ENCODE measurements at places on chromosomes 2 and 18. TPM values are rescaled to one million over a fixed set of nuclear protein-coding genes. Genes with fewer than 3 reads are reported as not detected.

Gene TMEM17
- 0.42 TPM for total RNA-seq

Gene RGPD4
- not detected for total RNA-seq

Gene PCBP1
- total RNA-seq, result 153 TPM

Gene MYO1B
- 74.7 TPM for total RNA-seq

DNA sequence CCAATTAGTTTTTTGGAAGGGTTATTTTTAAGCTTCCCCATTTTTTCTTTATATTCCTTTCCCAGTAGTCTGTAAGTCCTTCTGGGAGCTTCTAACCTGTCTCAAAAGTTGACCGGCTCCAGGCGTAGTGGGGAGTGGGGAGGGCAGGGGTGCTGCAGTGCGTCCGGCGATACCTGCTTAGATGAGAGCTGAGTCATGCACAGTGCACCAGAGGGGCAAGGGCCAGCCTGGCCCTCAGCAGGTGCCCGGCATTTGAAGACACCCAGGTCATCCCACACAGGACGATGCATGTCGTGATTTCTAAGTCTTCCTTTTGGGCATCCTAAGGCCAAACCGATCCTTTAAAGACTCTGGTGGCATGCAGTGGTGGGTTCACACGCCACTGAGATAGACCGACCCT is 73.4 kb downstream of the TPO start:
- DNase-seq, result no peak
- H3K27ac ChIP-seq, result no peak overlapping the region
- H3K4me1 ChIP-seq, result no peaks in the 10 kb centered on the region
- no peaks in the 10 kb centered on the region for H3K27me3 ChIP-seq
- H3K4me3 ChIP-seq, result no peak overlapping the region
- no peaks in the 10 kb centered on the region for H3K36me3 ChIP-seq

- no peak overlapping the region for H3K27ac ChIP-seq
- no peaks in the 10 kb centered on the region for H3K36me3 ChIP-seq
- DNase-seq, result no peak
- peaks cover 7% of the 10 kb centered on the region for H3K4me1 ChIP-seq
Observed at GRCh38 chr2:68282811-68283418, 30.6 kb upstream of the PPP3R1 start.

DNA sequence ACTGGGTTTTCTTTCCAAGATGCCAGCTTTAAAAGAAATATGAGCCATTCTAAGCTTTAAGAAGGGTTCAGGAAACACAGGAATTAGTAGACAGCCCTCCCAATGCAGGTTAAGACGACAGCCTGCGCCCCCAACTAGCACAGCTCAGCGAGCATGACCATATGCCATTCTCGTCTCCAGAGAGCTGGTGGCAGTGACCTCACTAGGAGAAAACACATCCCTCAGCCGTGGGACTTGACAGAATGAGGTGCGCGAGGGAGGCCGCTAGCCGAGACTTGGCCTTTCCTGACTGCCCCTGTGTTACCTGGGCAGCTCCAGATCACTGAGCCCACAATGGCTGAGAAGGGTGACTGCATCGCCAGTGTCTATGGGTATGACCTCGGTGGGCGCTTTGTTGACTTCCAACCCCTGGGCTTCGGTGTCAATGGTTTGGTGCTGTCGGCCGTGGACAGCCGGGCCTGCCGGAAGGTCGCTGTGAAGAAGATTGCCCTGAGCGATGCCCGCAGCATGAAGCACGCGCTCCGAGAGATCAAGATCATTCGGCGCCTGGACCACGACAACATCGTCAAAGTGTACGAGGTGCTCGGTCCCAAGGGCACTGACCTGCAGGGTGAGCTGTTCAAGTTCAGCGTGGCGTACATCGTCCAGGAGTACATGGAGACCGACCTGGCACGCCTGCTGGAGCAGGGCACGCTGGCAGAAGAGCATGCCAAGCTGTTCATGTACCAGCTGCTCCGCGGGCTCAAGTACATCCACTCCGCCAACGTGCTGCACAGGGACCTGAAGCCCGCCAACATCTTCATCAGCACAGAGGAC is 103.9 kb downstream of the MAPK4 start:
- H3K36me3 ChIP-seq, result no peaks in the 10 kb centered on the region
- no peak overlapping the region for H3K4me3 ChIP-seq
- no peaks in the 10 kb centered on the region for H3K27me3 ChIP-seq
- H3K4me1 ChIP-seq, result peaks cover 27% of the 10 kb centered on the region

DNA sequence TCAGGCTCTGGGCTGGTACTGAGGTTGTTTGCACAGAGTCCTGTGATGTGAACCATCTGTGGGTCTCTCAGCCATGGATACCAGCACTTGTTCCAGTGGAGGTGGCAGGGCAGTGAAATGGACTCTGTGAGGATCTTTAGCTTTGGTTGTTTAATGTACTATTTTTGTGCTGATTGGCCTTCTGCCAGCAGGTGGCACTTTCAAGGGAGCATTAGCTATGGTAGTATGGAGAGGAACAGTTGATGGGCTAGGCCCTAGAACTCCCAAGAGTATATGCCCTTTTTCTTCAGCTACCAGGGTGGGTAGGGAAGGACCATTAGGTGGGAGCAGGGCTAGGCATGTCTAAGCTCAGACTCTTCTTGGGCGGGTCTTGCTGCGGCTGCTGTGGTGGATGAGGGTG is 257.0 kb upstream of the GYPC start:
- H3K4me1 ChIP-seq, result no peaks in the 10 kb centered on the region
- no peaks in the 10 kb centered on the region for H3K36me3 ChIP-seq
- DNase-seq, result no peak
- H3K27ac ChIP-seq, result no peak overlapping the region

GRCh38 chr2:91442246-91442905 is 2750.9 kb downstream of the RPIA start:
- H3K36me3 ChIP-seq, result no peaks in the 10 kb centered on the region
- H3K4me1 ChIP-seq, result peaks cover 13% of the 10 kb centered on the region
- peaks cover 17% of the 10 kb centered on the region for H3K27me3 ChIP-seq
- DNase-seq, result no peak
- no peak overlapping the region for H3K27ac ChIP-seq

GRCh38 chr2:28152585-28153280 is 239.9 kb upstream of the FOSL2 start:
- no peaks in the 10 kb centered on the region for H3K27me3 ChIP-seq
- no peak overlapping the region for H3K4me3 ChIP-seq
- H3K36me3 ChIP-seq, result no peaks in the 10 kb centered on the region
- H3K4me1 ChIP-seq, result peaks cover 20% of the 10 kb centered on the region
- no peak overlapping the region for H3K27ac ChIP-seq

DNA sequence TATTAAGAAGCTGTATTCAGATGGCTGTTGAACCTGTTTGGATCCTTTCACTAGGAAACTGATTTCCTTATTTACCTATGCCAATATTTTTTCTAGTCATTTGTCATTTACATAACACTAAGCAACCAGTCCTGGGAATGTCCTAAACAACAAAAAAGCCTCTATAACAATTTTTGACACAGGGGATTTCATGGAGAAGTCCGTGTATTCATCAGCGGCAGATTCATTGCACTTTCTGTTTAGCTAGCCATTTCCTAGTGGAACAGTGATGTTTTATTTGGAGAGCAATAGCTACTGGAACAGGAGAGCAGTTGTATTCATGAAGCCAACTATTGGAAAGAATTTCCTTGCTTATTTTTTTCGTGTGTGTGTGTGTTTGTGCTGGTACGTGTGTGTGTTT is 604.3 kb upstream of the POU3F3 start:
- no peak overlapping the region for H3K4me3 ChIP-seq
- no peaks in the 10 kb centered on the region for H3K4me1 ChIP-seq
- no peaks in the 10 kb centered on the region for H3K36me3 ChIP-seq
- no peak overlapping the region for H3K27ac ChIP-seq

GRCh38 chr2:9983401-9984216 is 32.1 kb downstream of the GRHL1 start:
- no peaks in the 10 kb centered on the region for H3K36me3 ChIP-seq
- peak overlapping the region; percentile 13 for H3K27ac ChIP-seq

DNA sequence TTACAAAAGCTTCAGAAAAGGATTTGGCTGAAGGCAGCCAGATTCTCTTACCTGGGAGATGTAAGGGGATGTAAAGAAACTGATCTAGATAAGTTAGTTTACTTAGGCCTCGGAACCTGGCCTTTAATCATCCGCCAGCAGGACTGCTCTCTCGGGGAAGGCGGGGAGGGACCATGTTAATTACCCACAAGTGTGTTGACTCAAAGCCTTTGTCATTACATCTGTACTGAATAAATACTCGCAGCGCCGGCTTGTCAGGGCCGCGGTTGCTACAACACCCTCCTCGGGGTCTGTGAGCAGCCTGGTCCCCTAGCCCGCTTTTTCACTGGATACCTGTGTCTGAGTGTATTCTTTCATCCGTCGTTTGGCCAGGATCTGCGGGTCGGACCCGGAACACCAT is 6.7 kb downstream of the CHMP3 start:
- no peak overlapping the region for H3K27ac ChIP-seq
- no peak overlapping the region for H3K4me3 ChIP-seq
- peaks cover 17% of the 10 kb centered on the region for H3K4me1 ChIP-seq
- no peak for DNase-seq

DNA sequence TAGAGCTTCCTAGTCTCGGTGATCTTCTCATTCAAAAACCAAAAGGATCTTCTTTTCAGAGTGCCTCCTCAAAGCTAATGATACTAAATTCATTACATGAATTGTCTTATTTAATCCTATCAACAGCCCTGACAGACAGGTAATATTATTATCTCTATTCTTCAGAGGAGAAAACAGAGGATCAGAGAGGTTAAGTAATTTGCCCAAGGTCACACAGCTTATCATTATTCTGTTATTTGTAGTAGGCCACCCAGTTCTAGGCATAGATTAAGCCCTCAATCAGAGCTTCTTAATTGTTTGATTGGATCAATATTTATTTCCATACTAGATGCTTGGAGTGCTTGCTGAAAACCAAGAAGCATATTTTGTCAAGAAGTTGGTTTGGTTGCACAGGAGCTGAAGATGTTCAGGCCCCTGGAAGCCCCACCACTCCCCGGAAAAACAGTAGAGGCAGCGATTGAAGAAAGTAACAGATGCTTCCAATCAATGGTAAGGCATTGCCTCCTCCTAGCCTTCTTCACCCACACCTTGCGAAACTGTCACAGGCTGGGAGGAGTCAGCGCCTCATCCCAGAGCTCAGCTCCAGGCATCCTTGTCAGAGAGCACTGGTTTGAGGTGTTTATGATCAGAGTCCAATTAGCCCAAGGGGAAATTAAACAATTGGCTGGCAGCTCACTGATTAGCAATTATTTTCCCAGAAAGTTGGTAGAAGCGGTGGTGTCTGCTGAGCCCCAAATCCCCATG is 487.2 kb downstream of the BCL11A start:
- H3K4me1 ChIP-seq, result no peaks in the 10 kb centered on the region
- DNase-seq, result no peak
- no peaks in the 10 kb centered on the region for H3K36me3 ChIP-seq
- no peaks in the 10 kb centered on the region for H3K27me3 ChIP-seq
- H3K4me3 ChIP-seq, result no peak overlapping the region

- peak overlapping the region; percentile 76 for H3K27ac ChIP-seq
- H3K36me3 ChIP-seq, result peaks cover 51% of the 10 kb centered on the region
- H3K4me3 ChIP-seq, result no peak overlapping the region
- no peaks in the 10 kb centered on the region for H3K27me3 ChIP-seq
- no peak for DNase-seq
Observed at GRCh38 chr2:33267756-33268155, 208.7 kb upstream of the RASGRP3 start.

DNA sequence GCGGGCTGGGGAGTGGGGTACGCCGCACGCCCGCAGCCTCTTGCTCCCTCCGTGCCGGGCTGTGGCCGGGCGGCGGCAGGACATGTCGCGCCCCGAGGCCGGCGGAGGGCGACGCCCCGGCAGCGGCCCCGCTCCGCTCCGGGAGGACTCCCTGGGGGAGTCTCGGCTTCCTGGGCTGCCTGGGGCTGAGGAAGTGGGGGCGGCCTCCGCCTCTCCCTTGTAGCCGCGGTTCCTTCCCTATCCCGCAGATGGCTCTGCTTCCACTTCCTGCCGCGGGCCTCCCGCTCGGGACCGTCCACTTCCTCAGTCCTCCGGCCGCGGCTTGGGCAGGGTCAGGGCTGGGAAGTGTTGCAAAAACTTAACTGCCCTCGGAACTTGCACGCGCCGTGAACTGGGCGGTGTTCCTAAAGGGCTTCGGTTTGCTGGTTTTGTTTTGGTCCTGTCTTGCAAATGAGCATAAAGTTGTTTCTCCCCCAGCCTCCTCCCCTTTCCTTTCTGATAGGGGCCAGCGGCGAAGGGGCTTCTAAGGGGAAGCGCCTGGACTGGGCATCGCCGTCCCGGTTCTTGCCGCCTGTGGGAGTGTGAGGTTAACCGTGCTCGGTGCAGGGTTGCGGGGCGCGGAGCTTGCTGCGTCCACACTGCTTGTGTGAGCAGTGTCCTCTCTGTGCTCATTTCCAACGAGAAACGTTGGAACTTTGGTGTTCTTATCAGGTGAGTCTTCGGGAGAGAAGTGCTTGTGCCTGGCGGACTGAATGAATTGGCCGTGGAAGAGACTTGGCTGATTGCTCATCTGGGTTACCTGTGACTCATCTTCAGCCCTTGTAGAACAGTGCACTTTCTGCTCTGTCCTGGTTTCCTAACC is 600 bp downstream of the RALB start:
- H3K4me1 ChIP-seq, result peaks cover 19% of the 10 kb centered on the region
- no peaks in the 10 kb centered on the region for H3K27me3 ChIP-seq
- H3K36me3 ChIP-seq, result no peaks in the 10 kb centered on the region

DNA sequence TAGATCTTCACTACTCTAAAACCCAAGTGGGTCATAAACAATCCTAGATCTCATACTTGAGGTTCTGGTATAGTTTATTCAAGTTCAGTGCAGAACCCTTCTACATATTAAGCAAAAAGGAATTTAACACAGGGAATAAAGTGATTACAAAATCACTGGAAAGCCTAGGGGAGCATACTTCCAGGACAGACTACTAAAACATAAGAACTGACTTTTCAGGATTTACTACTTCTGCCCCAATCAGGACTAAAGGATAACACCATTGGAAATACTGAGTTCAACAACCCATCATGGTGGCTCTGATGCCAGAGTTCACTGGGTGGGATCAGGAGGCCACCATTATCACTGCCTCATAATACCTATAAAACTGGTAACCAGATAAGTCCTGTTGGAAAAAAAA is 123.6 kb downstream of the DNAH7 start:
- DNase-seq, result no peak
- no peaks in the 10 kb centered on the region for H3K36me3 ChIP-seq
- no peak overlapping the region for H3K4me3 ChIP-seq
- H3K4me1 ChIP-seq, result no peaks in the 10 kb centered on the region
- no peaks in the 10 kb centered on the region for H3K27me3 ChIP-seq

GRCh38 chr2:109613081-109613921 is 465 bp downstream of the SEPTIN10 start:
- no peak for DNase-seq
- H3K4me1 ChIP-seq, result peaks cover 68% of the 10 kb centered on the region
- peak overlapping the region; percentile 91 for H3K27ac ChIP-seq
- peak overlapping the region; percentile 78 for H3K4me3 ChIP-seq
- no peaks in the 10 kb centered on the region for H3K36me3 ChIP-seq
- H3K27me3 ChIP-seq, result no peaks in the 10 kb centered on the region

DNA sequence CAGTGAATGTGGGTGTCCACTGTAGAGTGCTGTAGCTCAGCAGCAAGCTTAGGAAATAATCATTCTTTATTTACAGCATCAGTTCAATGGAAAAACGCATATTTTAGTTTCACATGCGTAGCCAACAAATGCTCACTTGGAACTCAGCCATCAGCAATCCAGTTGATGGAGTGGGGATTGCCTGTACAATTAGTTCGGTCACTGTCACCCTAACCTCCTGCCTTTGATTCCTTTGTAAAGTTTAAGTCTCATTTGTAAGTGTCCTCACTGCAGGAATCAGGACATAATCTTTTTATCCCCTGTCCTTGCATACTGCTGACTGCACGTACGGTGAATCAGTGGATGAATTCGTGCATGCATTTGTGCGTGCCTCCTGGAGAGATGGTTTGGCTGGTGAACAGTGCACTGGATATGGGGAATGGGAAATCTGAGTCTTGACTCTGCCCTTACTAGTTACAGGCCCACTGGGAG is 55.9 kb downstream of the RAB31 start:
- no peak overlapping the region for H3K4me3 ChIP-seq
- no peaks in the 10 kb centered on the region for H3K36me3 ChIP-seq
- H3K4me1 ChIP-seq, result no peaks in the 10 kb centered on the region
- DNase-seq, result no peak
- no peaks in the 10 kb centered on the region for H3K27me3 ChIP-seq

Data from thoracic aorta (tissue), 2 donors.